ENCODE measurements at places on chromosomes 7 and 10. TPM values are rescaled to one million over a fixed set of nuclear protein-coding genes. Genes with fewer than 3 reads are reported as not detected.

The LAMB4 gene
- 0.10 TPM for total RNA-seq

The ADARB2 gene
- total RNA-seq, result not detected

The PRLHR gene
- total RNA-seq, result not detected

The DPCD gene
- total RNA-seq, result 65.8 TPM

The LRRN3 gene
- total RNA-seq, result 3.4 TPM

The DNAH11 gene
- 10.0 TPM for total RNA-seq

The GJD4 gene
- not detected for total RNA-seq

The PARD3 gene
- total RNA-seq, result 30.0 TPM

The ELOVL3 gene
- 0.36 TPM for total RNA-seq

The SYNPO2L gene
- total RNA-seq, result not detected

The DENND2A gene
- total RNA-seq, result 26.9 TPM

The PSD gene
- total RNA-seq, result 1.5 TPM

The CALML5 gene
- total RNA-seq, result not detected

The TSPAN33 gene
- 2.1 TPM for total RNA-seq

The PAPOLB gene
- total RNA-seq, result not detected

Data from RPMI7951 (cell line).